Ovary (tissue), 10 donors: ENCODE measurements at places on chromosomes 7 and 10. TPM values are rescaled to one million over a fixed set of nuclear protein-coding genes. Genes with fewer than 3 reads are reported as not detected.

GRCh38 chr10:77034795-77035194, 602.8 kb downstream of the KCNMA1 start:
- no peak for DNase-seq

CYP3A5 gene
- 2.9 TPM for total RNA-seq

DNA sequence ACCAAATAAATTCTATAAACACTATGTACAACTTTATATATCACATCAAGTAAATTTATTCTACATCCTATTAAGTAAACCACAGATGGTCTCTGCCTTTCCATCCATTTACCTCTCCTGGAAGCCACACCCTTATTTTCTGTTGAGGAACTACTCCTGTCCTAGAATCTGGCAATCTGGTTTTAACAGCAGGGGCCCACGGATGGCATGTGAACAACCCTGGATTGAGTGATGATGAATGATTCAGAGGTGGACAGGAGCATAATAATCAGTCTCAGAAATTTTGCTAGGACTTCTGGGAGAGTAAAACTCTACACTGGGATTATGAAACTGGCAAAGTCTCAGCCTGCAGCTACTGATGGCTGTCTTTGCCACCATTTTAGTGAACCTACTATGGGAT, 54.1 kb downstream of the CDK6 start:
- no peak for DNase-seq

DNA sequence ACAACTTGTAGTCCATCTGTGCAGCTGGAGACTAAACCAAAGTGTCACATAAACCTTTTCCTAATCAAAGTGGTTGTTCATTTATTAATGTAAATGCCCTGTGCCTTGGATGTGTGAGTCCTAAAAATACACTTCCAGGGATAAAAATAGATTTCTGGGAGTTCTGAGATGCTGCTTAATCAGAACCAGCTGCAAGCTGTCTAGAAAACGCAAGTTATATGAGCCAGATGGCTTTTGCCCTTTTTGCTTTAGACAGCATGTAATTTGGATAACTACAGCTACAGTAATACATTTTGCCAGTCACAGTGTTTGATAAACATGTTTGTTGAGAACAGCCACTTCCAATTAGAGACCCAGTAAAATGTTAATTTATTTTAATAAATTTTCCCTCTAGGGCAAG, 185.1 kb upstream of the PRPS1L1 start:
- DNase-seq = no peak

CYP26C1 gene
- 0.08 TPM for total RNA-seq

DNA sequence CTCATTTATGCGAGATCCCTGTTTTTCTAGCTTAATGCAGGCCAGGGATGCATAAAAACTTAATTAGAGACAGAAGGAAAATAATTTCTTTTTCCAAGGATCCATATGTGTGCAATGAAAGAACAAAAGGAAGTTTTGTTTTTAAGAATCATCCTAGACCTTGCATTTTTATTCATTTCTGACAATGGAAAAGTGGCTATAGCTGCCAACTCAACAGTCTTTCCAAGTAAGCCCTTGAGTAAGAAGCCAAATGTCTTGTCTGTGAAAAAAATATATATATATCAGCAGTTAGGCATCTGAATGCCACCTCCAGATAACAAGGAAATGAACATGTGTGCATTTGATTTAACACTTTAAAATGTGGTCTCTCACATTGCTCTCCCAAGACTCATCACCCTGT, 1397.6 kb downstream of the GATA3 start:
- DNase-seq = no peak
